Substantia nigra (tissue), 51 donors: ENCODE measurements at places on chromosomes 13 and 19.

DNA sequence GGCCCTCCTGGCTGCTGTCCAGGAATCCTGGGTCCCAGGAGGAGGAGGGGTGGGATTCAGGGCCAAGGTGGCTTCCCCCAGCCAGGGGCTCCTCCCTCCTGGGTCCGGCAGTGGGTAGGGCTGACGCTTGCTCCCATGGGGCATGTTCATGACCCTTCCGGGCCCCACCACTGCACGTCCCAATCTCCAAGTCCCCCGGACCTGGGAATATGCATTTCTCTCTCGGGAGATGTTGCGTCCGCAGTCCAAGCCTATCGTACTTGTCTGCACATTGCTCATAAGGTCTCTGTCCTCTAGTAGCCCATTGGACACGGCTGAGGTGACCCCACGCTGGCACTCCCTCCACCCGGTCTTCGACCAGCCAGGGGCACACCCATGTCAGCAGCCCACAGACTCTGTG, 192.3 kb downstream of the TEX29 start:
- no peak for DNase-seq

DNA sequence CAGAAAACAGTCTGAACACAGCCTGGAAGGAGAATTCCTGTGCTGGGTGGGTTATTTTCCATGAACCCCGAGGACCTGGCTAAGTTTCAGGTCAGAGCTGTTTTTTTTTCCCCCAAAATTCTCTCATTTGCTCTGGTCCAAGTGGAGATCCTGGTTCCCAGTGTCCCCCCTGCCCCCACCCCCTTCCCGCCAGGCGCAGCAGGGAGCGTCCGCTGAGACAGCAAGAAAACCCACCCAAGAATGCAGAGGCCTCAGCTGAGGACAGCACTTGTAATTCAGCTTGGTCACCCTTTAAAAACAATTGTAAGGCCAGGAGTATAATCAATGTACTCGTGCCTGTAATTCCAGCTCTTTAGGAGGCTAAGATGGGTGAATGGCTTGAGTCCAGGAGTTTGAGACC, 11.4 kb upstream of the TSPAN16 start:
- no peak for DNase-seq

- no peak for DNase-seq
Measured at GRCh38 chr13:32262165-32262564, 53.0 kb downstream of the ZAR1L start.

DNA sequence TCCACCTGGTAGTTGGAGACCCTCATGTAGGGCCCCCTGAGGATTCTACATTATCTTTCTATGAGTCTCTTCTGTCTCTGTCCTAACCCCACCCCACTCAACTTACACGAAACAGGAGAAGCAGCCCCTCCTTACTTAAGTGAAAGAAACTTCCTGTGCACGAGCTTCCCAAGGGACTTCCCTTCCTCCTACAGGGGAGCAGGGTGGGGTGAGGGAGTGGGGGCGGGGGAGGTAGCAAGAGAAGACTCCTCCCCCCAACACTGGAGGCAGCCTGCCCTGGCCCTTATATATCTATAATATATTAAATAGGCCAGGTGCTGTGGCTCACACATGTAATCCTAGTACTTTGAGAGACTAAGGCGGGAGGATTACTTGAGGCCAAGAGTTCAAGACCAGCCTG, 5.5 kb upstream of the PDE4C start:
- no peak for DNase-seq

DNA sequence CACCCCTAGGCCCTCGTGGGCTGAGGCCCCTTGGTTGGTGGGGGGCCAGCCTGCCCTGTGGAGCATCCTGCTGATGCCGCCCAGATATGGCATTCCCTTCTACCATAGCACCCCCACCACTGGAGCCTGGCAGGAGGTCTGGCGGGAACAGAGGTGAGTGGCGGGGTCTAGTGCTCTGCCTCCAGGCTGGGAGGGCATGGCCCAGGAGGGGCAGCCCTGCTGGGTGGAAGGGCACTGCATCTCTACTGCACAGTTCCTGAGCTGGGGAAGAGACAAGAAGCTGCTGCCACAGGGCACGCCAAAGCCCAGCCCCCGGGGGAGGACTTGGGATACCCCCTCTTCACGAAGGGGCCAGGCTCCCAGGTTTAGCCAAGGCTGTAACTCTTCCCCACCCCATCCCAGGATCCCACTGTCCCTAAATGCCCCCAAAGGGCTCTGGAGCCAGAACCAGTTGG, 2.4 kb upstream of the KMT2B start:
- no peak for DNase-seq
